Kidney (tissue), 22 donors: ENCODE measurements at places on chromosomes 5 and 9. TPM values are rescaled to one million over a fixed set of nuclear protein-coding genes. Genes with fewer than 3 reads are reported as not detected.

- peak; percentile 45 for DNase-seq
These were observed 13.5 kb downstream of the BTNL9 start for GRCh38 chr5:181053488-181054121.

GRCh38 chr9:120579139-120580050, 572 bp downstream of the CDK5RAP2 start:
- peak; percentile 42 for DNase-seq

DNA sequence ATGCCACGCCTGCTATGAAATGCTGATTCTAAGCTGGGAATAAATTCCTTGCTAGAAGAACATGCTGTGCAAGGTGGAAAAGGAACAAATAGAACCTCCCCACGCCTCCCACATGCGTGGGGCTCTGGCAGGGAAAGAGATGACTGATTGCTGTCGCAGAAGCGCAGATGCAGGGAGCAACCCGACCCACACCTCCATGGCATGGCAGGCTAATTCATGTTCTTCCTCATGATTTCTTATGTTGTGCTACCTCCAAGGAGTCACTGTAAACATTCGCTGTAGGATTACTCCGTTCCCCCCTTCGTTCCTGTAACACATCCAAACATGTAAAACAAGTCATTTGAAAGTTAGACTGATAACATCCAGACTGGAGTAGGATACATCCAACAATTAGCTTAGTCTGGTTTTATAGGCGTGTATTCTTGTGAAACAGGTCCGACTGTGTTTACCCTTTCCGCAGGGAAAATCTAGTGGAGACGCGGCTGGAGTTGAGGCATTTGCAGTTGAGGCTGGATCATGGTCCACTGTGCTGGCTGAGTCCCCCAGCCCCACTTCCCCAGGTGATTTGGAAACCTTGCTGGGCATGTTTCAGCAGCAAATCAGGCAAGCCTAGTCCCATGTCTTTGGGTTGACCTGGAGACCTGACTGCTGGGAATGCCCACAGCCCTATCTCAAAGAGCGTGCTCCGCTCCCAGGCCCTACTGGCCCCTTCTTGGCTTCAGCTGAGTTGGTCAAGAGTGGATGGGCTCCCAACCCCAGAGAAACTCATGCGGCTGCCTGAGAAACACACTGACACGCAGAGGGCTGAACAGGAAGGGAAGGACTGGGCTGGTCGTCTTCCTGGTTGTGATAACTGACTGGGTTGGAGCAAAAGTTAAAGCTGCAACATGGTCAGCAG, 24.8 kb upstream of the ANKRD33B start:
- no peak for DNase-seq

DNA sequence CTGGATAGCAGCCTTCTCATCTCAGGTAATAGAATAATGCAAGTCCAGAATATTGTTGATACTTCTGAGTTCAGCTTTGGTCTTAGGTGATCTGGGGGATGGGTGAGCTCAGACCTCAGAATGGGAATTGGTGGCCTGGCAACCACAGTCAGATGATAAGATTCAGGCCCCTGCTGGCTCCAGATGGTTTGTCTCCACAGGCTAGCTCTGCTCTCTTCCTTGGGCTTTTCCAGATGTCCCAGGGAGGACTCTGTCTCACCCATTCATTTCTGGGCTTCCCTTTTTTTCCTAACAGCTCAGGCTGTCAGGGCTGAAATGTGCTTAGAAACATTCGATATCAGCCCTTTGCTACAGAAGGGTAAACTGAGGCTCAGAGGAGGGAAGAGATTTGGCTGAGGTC, 17.6 kb upstream of the TNFSF15 start:
- DNase-seq: no peak

GRCh38 chr5:132433141-132433540, 57.4 kb downstream of the IRF1 start:
- no peak for DNase-seq

DNA sequence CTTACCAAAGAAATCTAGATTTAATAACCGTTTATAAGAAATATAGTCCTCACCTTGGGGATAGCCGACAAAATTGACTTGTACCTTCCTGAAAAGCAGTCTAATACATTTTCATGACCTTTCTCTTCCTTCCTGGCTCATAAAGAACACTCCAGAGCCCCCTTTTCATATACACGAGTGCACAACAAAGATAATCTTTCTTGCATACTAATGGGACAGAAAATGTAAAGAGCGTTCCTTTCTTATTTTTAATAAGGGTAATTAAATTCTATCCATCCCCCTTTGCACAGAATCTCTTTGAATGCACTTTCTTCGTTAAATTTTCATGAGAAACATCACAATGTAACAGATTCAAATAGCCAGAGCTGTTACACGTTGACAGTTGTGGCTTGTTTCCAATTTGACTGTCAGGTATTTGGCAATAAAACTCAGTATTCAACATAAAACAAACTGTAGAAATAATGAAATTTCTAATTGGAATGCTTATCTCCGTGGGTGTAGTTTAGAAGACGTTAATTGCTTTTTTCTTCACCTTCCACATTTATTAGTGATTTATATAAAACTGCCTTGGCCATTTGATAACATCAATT, 732.3 kb upstream of the DMAC1 start:
- DNase-seq: no peak

DNA sequence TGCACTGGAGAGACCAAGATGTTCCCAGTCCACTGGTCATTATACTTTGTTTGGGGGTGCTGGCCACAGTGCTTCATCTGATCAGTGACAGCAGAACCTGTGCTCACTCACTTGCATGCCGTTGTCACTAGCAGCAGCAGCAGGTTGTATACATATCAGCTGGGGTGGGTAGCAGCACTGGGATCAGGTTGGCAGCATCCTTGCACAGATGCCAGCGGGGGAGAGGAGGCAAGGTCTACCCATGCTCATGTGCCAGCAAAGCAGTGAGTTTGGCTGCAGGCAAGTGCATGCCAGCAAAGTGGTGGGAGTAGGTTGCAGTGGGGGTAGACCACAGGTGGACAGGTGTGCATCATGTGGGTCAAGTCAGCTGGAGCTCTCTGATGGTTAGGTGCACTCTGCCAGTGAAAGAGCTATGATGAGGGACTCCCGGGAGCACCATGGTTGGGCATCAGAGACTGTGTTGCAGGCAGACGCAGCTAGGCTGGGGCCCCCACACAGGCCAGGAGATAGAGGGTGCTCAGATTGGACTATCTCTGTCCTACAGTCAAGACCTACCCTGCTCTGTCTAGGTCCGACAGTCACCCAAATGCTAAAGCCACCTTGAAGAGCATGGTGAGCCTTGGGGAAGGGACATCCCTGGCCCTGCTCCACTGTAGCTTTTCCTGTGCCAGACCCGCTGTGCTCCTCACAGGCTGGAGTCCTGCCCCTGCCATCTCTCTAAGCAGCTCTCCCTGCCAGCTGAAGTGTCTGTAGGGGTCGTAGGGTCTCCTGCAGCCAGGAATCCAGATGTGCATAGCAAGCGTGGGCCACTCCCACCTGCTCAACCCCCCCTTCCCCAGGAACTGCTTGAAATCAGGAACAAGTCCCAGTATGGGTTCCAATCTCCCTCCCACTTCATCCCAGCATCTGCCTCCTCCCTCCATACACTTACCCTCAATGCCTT, 119.8 kb downstream of the RNF180 start:
- no peak for DNase-seq

GRCh38 chr9:101435601-101436079, at the start of gene ALDOB:
ALDOB (minus strand) TSS chr9:101435774; CDS start chr9:101430887, 4,887 bp downstream.
- no peak for DNase-seq

The KIAA0825 gene
- 0.80 TPM for polyA plus RNA-seq

The C9orf153 gene
- polyA plus RNA-seq: not detected

The TTLL11 gene
- 2.3 TPM for polyA plus RNA-seq

The PCA3 gene
- 0.11 TPM for polyA plus RNA-seq
